Activated CD8-positive, alpha-beta T cell treated with anti-CD3 and anti-CD28 coated beads for 36 hours (primary cell): ENCODE measurements at places on chromosomes 1 and 21. TPM values are rescaled to one million over a fixed set of nuclear protein-coding genes. Genes with fewer than 3 reads are reported as not detected.

ARF1 gene
- 349 TPM for total RNA-seq

DNA sequence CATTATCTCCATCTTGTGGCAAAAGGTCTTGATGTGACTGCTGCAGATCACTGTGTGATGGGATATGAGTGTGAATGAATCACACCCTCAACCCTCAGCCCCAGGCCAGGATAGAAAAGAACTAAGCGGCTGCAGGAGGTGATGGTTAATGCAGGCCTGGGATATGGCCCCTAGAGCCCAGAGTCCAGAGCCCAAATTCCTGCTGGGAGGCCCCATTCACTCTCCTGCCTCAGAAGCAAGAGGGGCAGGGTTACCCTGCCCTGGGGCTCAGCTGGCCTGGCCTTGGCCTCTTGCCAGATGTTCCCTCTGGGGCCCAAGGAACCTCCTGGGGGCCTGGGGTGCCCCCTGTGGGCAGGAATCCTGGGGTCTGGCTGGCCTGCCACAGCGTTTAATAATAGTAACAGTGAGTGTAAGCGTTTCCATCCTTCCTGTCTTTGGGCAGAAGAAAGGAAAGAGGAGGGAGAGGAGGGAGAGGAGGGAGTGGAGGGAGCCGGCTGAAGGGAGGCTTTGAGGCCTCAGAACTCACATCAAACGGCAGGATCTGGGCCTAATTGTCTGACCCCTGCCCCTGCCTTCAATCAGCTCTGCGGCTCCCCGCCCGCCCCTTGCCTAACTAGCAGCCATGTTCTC is 26.2 kb downstream of the DMAP1 start:
- DNase-seq, result no peak

CHIA gene
- not detected for total RNA-seq

- DNase-seq, result no peak
These were observed 6.2 kb downstream of the FH start for GRCh38 chr1:241513378-241513777.

GRCh38 chr1:173507847-173508209 is 30.7 kb downstream of the PRDX6 start:
- DNase-seq, result no peak

GRCh38 chr1:224054012-224054411 is 59.9 kb upstream of the FBXO28 start:
- no peak for DNase-seq
